Stimulated activated CD8-positive, alpha-beta memory T cell treated with anti-CD3 and anti-CD28 coated beads, Interleukin-15, amount 100 ng/mL, for 24 hours (primary cell): ENCODE measurements at places on chromosomes 3 and 15.

GRCh38 chr3:64648927-64649906, 38.6 kb downstream of the ADAMTS9 start:
- no peak for DNase-seq

GRCh38 chr3:71865727-71866126, 80.8 kb upstream of the PROK2 start:
- no peak for DNase-seq

- no peak for DNase-seq
Observed at GRCh38 chr3:32996755-32997091, 45.3 kb downstream of the CCR4 start.

GRCh38 chr3:125612668-125613067, 17.4 kb upstream of the OSBPL11 start:
- DNase-seq, result no peak

DNA sequence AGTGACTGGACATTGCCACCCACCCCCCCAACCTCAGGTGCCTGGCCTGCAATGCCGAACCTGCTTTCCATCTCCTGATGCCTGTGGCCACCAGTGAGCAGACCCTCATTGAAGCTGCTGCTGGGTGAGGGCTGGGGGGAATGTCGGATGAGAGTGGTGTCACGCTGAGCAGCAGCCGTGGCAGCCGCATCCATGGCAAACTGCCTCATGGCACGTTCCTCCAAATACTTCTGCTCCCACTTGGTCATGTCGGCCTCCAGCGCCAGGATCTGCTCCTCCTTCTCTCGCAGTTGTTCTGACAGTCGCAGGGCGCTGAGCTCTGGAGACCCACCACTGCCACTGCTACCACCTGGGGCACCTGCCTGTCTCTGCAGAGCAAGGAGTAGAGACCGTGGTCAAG, 14.2 kb downstream of the AMOTL2 start:
- DNase-seq, result no peak

DNA sequence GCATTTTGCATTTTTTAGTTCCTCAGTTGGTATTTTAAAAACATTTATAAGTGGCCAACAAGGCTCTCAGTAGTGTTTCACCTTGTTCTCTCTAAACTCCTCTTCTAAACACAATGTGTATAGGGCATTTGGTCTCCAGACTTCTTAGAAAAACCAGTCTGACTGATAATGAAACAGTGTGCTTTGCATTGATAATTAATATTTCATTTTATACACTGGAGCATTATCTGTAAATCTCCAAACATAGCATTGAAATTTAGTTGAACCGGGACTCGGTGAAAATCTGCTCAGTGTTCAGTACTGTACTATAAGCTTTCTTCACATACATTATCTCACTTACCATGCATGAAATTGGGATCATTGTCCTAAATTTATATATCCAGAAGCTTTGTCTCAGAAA, 53.6 kb downstream of the SETD5 start:
- no peak for DNase-seq

GRCh38 chr3:111603679-111604078, 8.5 kb upstream of the ZBED2 start:
- no peak for DNase-seq

DNA sequence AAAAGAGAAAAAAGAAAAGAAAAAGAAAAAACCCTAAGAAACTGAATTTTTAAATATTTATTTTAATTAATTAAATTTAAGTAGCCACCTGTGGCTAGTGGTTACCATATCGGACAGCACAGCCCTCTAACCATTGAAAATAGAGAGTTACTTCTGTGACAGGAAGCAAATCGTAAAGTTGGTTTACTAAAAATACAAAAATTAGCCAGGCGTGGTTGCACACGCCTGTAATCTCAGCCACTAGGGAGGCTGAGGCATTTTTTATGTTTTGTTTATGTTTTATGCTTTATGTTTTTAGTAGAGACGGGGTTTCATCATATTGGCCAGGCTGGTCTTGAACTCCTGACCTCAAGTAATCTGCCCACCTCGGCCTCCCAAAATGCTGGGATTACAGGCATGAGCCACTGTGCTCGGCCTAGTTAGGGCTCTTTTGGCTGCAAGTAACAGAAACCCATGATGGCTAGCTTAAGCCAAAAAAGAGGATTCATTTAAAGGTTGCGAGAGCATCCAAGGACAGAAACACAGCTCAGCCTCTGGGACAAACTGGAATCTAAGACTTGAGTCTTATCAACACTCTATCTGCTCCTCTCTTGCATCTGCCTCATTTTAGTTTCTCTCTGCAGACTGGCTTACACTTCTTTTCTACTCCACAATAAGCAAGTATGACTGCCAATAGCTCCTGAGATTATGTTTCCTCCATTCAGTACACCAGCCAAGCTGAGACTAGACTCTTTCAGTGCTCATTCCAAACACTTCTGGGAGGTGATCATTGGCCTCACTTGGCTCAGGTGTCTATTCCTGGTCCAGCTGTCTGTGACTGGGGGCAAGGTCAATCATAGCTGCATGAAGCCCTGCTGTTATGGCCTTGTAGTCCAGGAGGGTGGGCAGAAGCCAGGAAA, 6.8 kb upstream of the SKIL start:
- DNase-seq, result no peak

- no peak for DNase-seq
Observed at GRCh38 chr3:60086811-60087210, 1037.0 kb upstream of the CFAP20DC start.

- no peak for DNase-seq
Observed at GRCh38 chr3:59856934-59857460, 807.2 kb upstream of the CFAP20DC start.

DNA sequence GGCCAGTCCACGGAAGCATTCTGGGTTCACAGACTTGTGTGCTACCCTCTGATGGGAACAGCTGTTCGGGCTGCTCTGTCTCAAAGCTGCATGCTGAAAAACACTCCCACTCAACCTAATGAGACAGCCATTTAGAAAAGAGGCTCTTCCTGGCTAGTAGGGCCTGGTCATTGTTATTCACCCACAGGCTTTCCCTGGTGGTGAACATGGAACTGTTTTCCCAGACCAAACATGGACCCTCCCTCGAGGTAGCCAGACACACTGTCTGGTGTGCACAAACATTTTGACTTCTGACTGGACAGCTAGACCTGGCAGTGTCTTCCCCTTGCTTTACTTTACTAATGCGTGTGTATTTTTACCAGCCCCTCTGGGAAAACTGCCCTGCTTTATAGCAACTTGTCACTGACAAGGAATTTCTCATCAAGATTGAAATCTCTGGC, 39.0 kb downstream of the MECOM start:
- DNase-seq, result no peak

DNA sequence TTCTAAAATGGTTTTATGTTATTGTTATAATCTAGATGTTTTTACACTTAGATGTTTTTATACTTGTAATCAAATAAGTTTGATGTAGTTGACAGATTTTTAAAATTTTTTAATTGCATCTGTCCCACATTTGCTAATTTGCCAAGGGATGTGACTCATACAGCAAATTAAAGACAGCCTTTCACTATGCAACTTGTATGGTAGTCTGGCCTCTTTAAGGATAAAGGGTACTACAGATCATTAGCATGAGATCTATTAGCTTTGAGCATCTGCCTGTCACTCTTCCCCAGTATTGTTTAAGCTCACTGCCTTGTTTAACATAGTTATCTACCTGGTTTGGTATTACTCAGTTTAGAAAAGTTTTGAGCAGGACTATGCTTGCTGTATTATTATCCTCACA, 83.0 kb downstream of the NPTN start:
- no peak for DNase-seq

GRCh38 chr3:184604039-184604601, 42.5 kb downstream of the EPHB3 start:
- DNase-seq, result no peak

DNA sequence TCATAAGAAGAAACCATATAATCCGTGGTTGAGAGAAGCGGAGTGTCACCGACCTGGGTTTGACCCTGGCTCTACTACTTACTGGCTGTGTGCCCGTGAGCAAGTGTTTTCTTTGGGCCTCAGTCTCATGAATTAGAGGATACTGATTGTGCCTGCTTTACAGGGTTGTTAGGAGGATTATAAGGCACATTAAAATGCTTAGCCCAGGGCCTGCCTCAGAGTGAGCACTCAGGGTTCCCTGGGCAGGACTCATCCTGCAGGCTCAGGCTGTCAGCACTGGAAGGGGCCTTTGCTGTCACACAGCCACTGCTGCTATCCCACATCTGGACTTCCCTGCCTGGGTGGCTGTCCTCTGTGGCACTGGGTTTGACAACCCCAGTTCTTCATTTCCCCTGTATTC, 4.7 kb downstream of the PLA2G4F start:
- DNase-seq, result no peak

DNA sequence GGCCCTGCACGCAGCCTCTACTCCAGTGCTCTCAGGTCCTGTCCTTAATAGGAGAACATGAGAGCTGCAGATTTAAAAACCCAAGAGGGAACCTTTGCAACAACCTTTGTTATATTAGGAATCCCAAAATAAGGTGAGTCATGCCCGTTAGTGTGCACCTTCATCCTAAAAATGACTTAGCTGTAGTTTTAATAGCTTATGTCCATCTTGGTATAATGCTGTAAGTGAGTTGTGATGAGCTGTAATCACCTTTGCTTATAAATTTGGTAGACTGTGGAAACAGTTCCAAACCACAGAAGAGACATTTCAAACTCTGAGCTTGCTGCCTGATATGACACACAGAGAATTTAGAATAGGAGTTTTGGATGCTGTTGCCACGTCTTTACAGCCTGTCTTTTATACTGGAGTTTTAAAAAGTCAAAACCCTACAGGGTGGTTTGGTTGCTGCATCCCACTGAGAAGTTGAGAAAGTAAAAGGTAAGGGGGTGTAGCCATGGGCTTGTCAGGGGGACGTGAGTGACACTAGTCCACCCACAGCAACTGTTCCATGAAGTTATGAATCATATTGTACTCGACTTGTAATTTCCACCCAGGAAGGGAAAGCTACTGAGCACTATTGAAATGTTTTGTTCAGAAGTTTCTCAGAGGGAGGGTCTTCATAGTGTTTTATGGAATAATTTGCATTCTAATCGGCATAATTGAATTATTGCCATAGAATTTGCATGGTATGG, 27.4 kb upstream of the CD47 start:
- DNase-seq, result no peak

DNA sequence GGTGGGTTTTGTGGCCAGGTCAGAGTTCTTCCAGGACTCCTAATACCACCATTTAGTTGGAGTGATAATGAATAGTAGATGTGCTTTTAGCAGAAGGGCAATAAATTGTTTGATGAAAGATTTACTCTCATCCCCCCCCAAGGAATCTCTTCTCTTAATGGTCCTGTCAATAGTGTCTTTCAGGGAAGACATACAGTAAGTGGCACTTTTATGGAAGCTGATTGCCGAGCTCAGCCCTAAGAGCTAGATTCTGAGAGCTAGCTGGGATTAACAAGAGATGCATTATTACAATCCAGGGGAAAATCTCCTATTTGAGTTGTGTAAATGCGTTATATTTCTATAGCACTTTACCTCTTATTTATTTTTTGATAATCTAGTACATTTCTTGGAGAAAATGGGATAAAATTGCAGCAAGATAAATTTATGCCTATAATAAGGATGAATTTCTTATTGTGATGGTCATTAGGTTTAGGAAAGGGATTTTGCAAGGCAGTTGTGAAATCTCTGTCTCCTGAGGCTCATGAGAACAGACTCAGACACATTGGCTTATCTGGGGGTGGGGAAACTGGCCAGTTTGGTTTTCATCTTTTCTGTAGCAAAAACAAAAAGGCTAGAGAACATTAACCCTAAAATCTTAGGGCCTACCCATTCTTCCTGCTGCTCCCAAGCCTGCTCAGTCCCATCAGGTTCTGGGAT, 41.6 kb upstream of the CLSTN2 start:
- no peak for DNase-seq

DNA sequence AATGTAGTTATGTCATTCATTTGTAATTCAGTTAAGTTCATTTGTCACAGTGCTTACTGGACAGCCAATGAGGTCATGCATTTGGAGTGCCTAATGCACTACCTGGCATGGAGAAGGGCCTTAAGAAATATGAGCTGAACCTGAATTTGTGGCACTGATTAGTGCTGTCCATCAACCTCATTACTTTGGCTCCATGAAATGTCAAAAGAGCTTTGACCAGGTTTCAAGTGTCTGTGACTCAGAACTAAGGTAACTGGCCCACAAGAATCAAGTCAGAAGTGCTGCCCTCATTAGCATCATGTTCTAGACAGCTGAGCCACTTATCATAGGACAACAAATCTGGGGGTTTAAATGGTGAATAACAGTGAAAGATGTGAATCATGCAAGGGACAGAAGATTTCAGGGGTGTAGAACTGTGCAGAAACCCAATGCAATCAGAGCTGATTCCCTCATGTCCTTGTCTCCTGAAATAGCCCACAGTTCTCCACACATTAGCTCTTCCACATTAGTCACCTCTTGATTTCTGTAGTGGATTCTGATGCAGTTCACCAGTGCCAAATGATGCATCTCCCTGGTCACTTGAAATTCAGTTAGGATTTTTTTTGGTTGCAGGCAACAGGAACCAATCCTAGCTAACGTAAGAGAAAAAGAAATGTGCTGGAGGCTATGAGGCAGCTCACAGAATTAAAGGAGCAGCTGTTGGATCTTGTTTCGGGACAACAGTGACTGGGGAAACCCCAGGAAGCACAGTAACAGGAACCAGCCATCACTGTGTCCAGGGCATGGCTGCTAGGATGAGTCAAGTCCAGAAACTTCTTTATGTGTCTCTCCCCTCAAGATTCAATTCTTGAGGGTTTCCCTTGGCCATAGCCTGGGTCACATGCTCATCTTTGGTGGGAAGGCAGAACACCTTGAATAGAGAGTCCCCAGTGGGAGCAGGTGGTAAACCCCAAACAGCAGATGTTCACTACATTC, 38.7 kb downstream of the CHST2 start:
- DNase-seq, result no peak
